ENCODE measurements at places on chromosomes 1 and 21. TPM values are rescaled to one million over a fixed set of nuclear protein-coding genes. Genes with fewer than 3 reads are reported as not detected.

The AMPD1 gene
- total RNA-seq, result not detected

The KLHDC9 gene
- 10.8 TPM for total RNA-seq

The RNU1-3 gene
- total RNA-seq, result 3,776 TPM

- H3K4me3 ChIP-seq, result no peak overlapping the region
- no peak for DNase-seq
- H3K27me3 ChIP-seq, result peaks cover 4% of the 10 kb centered on the region
- no peaks in the 10 kb centered on the region for H3K4me1 ChIP-seq
These were observed 19.8 kb downstream of the LHX4 start for GRCh38 chr1:180249725-180250498.

DNA sequence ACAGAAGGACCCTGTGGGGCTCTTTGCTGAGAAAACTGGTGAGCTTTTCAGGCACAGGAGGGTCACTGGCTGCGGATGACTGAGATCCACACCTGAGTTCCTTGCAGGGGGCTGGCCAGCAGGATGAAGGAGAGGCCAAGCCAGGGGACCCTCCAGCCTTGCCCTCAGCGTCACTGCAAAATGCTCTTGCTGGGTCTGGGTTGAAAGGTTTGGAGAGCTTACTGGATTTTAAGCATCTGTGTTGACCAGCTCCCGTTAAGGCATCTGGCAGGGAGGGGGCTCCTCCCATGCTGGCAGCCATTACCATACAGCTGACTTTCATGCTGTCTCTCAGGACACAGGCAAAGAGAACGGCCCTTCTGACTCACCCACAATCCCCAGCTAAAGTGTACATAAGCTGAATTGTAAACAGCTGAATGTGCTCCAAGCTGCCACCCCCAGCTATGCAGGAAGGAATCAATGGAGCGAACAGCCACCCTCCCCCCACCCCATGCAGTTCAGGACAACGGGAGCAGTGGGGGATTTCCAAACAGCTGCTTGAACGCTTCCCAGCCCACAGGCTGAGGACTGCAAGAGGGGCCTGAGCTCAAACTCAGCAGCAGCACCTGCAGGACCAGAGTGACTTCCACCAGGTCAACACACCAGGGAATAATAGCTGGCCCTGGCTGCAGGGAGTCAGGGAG, 21.3 kb upstream of the A3GALT2 start:
- no peaks in the 10 kb centered on the region for H3K27me3 ChIP-seq
- peaks cover 55% of the 10 kb centered on the region for H3K4me1 ChIP-seq
- H3K27ac ChIP-seq, result peak overlapping the region; percentile 98
- H3K4me3 ChIP-seq, result peak overlapping the region; percentile 22
- no peaks in the 10 kb centered on the region for H3K36me3 ChIP-seq

DNA sequence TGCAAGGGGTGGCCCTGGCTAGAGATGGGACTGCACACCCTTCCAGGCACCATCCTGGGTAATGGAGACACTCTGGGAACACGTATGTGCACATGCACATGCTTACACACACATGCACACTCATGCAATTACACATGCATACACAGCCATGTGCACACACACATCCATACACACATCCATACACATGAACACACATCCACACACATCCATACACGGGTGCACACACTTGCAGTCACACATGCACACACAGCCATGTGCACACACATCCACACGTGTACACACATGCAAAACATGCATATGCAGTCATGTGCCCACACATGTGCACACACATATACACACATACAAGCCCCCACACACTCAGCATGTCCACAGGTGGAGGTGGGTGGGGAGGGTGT, 22.3 kb upstream of the POFUT2 start:
- no peak for DNase-seq
- no peaks in the 10 kb centered on the region for H3K27me3 ChIP-seq
- no peak overlapping the region for H3K4me3 ChIP-seq
- peak overlapping the region; percentile 75 for H3K27ac ChIP-seq
- peaks cover 40% of the 10 kb centered on the region for H3K4me1 ChIP-seq

GRCh38 chr1:47572731-47573430, 135.0 kb downstream of the FOXD2 start:
- H3K4me1 ChIP-seq, result peaks cover 6% of the 10 kb centered on the region
- H3K27me3 ChIP-seq, result no peaks in the 10 kb centered on the region
- H3K27ac ChIP-seq, result no peak overlapping the region
- H3K4me3 ChIP-seq, result no peak overlapping the region
- DNase-seq, result no peak

DNA sequence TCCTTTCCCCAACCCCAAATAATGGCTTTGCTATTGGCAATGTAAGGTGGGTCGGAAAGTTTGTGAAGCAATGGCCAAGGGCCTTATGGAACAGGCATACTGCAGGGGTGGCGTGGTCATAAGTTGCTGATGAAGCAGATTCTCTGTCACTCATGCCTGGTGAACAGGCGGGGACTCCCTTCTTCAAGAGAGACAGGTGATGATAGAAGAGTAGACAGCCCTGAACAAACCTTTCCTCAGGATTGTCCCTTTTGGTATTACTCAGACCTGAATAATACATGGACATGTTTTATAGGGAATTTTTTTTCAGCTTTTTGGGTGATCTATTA, 12.7 kb downstream of the DDR2 start:
- H3K27ac ChIP-seq, result no peak overlapping the region
- H3K36me3 ChIP-seq, result no peaks in the 10 kb centered on the region
- DNase-seq, result no peak
- no peaks in the 10 kb centered on the region for H3K27me3 ChIP-seq
- no peak overlapping the region for H3K4me3 ChIP-seq

DNA sequence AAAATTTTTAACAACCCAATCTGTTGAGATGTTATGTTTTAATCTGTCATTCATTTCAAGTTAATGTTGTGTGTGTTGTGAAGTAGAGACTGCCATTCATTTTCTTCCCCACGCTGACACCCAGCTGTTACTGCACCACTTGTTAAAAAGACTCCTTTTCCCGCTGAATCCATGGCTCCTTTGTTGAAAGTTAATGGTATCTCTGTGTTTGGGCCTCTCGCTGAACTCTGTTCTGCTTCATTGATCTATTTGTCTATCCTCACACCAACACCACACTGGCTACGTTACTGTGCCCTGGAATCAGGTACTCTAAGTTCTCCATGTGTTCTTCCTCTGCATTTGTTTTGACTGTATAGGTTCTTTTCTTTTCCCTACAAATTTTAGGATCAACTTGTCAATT, 58.2 kb downstream of the PDE9A start:
- DNase-seq, result no peak
- H3K27ac ChIP-seq, result no peak overlapping the region
- no peak overlapping the region for H3K4me3 ChIP-seq
- no peaks in the 10 kb centered on the region for H3K27me3 ChIP-seq

DNA sequence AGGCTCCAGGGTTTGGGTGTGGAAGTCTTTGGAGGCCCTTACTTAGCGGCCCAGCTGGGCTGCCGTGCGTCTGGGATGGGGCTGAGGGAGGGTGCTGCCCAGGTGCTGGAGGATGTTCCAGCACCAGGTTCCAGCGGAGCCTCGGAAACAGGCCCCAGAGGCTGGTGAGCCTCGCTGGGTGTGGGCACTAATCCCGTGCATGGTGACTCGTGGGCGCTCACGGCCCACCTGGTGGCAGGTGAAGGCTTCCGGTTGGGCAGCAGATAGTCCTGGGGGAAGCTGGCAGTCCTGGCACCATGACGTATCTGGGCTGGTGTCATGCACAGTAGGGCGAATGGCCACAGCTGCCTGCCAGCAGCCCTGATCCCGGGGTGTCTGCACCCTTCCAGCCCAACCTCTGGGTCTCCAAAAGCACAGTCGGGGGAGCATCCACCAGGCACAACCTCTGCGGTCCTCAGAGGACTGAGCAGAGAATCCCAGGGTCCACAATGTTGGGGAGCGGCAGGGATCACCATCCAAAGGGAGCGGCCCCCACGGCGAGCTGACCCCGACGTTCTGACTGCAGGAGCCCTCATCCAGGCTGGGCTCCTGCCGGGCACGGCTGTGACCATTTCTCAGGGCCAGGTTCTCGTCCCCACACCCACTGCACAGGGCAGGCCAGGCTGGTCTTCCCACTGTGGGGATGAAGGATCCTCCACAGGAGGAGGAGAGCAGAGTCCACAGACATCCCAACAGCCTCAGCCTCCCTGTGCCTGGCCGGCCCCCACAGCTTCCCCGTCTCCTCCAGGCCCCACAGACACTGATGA, 25.3 kb downstream of the FTCD start:
- H3K27ac ChIP-seq, result no peak overlapping the region
- H3K36me3 ChIP-seq, result no peaks in the 10 kb centered on the region
- H3K4me1 ChIP-seq, result peaks cover 4% of the 10 kb centered on the region
- H3K27me3 ChIP-seq, result no peaks in the 10 kb centered on the region
- H3K4me3 ChIP-seq, result no peak overlapping the region

DNA sequence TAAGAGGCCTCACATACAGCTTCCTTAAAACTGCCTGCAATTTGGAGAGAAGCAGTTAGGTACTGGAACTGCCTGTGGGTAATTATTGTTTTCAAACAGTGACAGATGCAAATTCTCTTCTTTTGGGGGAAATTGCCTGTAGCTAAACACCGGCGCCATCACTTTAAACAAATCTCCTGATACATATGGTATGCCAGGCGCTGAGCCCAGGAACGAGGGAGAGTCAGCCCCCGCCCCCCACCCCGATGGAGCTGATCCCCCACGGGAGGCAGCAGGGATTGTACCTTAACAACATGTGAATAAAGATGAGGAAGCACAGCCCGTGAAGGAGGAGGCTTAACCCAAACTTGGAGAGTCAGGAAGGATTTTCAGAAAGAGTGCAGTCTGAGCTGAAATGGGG, 7.1 kb downstream of the TMEM51 start:
- no peak for DNase-seq
- H3K27me3 ChIP-seq, result no peaks in the 10 kb centered on the region
- H3K4me3 ChIP-seq, result no peak overlapping the region
- no peaks in the 10 kb centered on the region for H3K36me3 ChIP-seq
- H3K4me1 ChIP-seq, result no peaks in the 10 kb centered on the region
- no peak overlapping the region for H3K27ac ChIP-seq

DNA sequence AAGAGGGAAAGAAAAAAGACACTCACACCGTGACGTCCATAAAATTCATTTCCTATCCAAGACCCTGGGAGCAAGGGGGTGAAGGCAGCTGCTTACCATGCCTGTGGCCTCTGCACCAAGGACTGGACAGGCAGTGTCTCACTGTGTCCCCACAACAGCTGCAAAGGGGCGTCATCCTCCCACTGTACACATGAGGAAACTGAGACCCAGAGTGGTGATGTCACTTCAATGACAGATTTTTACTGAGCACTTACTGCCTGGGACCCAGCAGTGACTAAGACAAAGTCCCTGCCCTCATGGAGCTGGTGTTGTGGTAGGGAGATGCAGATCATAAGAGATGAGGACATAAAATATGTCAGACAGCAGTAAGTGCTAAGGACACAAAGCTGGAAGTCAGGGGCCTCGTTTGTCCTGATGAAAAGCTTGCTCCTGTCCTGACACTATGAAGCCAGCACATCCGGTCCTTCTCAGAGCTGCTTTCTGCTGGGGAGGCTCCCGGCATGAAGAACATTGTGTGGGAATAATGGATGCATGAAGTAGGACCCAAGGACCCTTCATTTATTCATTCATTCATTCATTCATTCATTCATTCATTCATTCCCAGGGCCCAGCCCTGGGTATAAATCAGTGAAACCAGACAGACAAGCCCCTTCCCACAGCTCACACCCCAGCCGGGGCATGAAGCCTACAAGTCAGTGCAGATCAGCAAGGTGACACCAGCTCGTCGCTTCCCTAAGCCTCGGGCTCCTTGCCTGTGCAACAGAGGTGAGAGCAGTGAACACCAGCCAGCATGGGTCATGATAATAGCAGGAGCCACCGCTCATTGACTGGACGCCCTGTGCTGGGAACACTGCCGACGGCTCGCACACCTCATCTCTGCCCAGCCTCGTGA, 473.7 kb downstream of the MATN1 start:
- H3K4me1 ChIP-seq, result no peaks in the 10 kb centered on the region
- no peak overlapping the region for H3K4me3 ChIP-seq
- no peak for DNase-seq
- H3K27me3 ChIP-seq, result no peaks in the 10 kb centered on the region

- H3K36me3 ChIP-seq, result no peaks in the 10 kb centered on the region
- no peaks in the 10 kb centered on the region for H3K4me1 ChIP-seq
- H3K4me3 ChIP-seq, result no peak overlapping the region
- H3K27me3 ChIP-seq, result no peaks in the 10 kb centered on the region
- H3K27ac ChIP-seq, result no peak overlapping the region
These were observed 372.2 kb downstream of the MRPL39 start for GRCh38 chr21:25234857-25235801.

DNA sequence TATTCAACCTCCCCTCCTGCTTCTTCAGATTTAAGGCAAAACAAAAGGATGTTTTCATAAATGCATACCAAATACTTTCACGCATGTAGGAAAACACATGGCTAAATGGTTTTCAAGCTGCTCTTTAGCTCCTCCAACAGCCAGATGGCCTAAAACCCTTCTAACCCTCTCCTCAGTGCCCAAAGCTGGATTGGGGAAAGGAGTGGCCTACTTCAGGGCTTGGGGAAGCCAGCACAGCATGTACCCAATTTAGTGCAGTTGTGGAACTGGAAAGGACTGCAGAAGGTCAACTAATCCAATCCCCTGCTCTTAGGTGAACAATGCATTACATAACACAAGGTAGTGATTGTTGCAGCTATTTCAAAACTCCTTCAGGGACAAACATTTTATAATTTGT, 9.3 kb downstream of the F5 start:
- peaks cover 5% of the 10 kb centered on the region for H3K4me1 ChIP-seq
- H3K4me3 ChIP-seq, result no peak overlapping the region
- peak overlapping the region; percentile 47 for H3K27ac ChIP-seq
- no peaks in the 10 kb centered on the region for H3K36me3 ChIP-seq
- no peaks in the 10 kb centered on the region for H3K27me3 ChIP-seq
- DNase-seq, result no peak

DNA sequence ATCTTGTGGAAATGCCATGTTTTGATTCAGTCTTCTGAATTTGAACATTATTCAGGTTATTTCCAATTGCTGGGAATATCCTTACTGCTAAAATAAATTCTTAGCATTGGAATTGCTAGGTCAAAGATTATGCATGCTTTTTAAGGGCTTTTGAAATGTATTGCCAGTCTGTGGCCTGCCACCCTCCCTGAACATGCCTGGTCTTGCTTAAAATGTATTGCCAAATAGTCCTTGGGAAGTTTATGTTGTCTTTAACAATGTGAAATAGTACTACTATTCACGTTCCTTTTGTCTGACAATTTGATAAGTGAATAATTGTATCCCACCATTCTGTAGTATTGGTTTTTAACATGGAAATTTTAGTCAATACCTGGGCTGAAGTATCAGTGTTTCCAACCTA, 13.6 kb downstream of the TARDBP start:
- no peak for DNase-seq
- peaks cover 28% of the 10 kb centered on the region for H3K36me3 ChIP-seq
- no peak overlapping the region for H3K27ac ChIP-seq
- H3K4me3 ChIP-seq, result no peak overlapping the region
- no peaks in the 10 kb centered on the region for H3K4me1 ChIP-seq
- no peaks in the 10 kb centered on the region for H3K27me3 ChIP-seq

- no peaks in the 10 kb centered on the region for H3K36me3 ChIP-seq
- no peaks in the 10 kb centered on the region for H3K27me3 ChIP-seq
- no peak overlapping the region for H3K4me3 ChIP-seq
- no peaks in the 10 kb centered on the region for H3K4me1 ChIP-seq
- H3K27ac ChIP-seq, result no peak overlapping the region
- DNase-seq, result no peak
These were observed 47.3 kb upstream of the SSBP3 start for GRCh38 chr1:54453509-54453908.

- DNase-seq, result no peak
- no peaks in the 10 kb centered on the region for H3K27me3 ChIP-seq
- no peaks in the 10 kb centered on the region for H3K36me3 ChIP-seq
- no peak overlapping the region for H3K4me3 ChIP-seq
- no peaks in the 10 kb centered on the region for H3K4me1 ChIP-seq
These were observed 159.3 kb downstream of the TTLL7 start for GRCh38 chr1:83839566-83840173.

GRCh38 chr1:116485976-116486375, 84.8 kb downstream of the CD58 start:
- no peaks in the 10 kb centered on the region for H3K27me3 ChIP-seq
- H3K27ac ChIP-seq, result no peak overlapping the region
- H3K4me3 ChIP-seq, result no peak overlapping the region
- no peak for DNase-seq
- no peaks in the 10 kb centered on the region for H3K36me3 ChIP-seq
- peaks cover 33% of the 10 kb centered on the region for H3K4me1 ChIP-seq
